ENCODE measurements at places on chromosomes 6 and 20.
A peak's percentile ranks its signal among the peaks of the same experiment; 100 is the strongest.

DNA sequence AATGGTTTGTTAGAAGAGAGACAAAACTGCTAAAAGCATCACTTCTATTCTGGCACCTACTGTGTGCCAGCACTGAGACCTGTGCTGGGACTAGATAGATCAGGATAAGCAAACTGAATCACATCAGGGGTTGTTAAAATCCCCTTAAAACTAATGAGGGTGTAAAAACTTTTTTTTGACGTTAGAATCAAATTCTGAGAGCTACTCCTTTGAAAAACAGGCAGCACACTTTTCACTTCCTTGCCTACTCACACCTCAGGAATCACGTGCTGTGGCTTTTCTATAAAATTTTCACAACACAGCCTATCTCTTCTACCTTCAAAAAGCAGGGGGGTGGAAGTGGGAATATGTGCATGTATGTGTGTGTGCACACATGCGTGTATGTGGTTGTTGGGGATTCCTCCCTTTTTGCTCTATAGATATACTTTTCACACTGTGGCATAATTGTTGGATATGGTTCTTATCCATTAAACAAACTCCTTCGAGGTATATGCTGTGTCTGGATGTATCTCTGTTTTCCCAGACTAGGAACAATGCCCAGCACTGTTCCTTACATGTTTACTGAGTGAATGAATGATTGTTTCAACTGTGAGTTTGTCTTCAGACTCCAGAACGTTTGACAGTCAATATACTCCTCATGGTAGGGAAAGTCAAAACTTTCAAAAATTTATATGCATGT is 105.4 kb downstream of the FYN start:
- no peak for DNase-seq

DNA sequence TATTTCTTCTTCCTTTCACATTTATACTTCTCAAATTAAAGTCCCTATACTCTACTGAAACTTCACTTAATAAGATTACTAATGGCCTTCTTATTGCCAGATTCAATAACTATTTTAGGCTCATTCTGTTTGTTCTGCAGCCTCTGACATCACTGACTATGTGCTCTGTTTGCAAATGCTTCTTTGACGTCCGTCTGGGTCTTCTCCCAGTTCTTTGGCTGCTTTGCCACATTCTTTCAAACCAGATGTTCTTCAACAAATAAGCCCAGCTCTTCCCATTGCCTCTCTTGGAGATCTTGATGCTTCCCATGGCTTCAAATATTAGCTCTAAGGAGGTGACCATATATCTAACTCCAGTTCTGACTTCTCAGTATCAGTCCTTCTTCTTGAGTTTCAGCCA is 117.4 kb downstream of the BTBD9 start:
- DNase-seq: peak; percentile 46

- no peak for DNase-seq
Observed at GRCh38 chr6:143374014-143374413, 76.5 kb downstream of the ADAT2 start.

DNA sequence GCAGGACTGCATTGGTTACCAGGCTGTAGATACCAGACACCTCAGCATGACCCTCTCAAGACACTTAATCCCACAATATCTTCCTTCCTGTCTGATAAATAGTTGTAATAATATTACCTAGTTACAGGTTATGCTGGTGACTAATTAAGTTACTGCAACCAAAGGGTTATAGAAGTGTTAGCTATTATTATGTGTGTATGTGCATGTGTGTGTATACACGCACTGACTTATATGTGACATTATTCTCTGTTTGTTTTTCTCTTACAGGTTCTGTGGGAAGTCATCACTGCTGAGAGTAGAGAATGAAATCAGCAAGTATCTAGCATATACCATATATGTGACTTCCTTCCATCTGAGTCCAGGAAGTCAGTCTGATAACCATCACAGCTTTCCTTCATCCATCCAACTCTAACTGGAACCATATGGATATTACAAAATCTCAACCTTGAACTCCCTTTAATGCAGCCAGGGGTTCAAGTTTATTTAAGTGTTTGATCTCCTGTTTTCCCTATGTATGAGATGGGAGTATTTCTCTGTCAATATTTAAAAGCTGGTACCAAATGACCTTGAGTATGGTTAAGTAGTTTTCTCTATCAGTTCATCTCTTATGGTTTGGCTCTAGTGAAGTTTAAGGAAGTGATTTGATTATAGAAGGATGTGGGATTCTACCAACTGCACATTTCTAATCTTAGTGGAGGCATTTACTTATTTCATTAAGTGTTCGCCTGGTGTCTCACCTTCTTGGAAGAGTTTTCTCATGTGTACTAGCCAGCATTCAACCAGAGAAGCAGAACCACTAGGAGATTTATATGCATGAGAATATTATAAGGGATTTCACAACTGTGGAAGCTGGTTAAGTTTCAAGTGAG is 313.2 kb downstream of the HIVEP2 start:
- DNase-seq: no peak

DNA sequence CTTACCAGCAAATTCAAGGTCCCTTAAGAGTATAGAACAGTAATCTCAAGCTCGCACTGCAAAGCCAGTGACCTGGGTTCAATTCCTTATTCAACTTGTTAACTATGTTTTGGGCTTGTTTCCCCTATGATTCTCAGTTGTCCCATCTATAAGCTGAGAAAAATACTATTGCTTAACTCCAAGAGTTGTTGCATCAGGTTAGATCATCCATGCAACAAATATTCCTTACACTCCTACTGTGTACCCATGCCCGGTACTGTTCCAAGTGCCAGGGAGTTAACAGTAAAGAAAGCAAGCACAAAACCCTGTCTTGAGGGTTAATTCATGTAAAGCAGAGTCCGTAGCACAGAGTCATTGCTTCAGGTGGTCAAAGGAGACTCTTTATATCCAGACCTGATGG is 247.3 kb downstream of the MAFB start:
- no peak for DNase-seq

DNA sequence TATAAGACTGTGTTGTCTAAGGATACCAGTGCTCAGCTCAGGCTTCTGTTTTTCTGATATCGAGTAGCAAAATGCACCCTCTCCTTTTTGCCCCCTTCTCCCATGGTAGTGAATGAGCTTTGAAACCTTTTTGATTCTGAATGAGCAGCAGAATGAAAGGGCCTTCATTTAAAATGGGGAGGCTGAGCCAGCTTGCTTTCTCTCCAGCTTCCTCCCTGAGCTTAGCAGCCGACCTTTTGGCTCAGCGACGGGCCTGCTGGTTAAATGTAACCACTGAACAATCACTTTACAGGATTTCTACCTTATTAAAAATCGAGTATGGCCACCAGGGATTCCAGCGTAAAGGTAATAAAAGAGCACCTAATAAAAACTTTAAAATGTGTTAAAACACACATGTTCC is 133.7 kb upstream of the SPACA1 start:
- DNase-seq: no peak

DNA sequence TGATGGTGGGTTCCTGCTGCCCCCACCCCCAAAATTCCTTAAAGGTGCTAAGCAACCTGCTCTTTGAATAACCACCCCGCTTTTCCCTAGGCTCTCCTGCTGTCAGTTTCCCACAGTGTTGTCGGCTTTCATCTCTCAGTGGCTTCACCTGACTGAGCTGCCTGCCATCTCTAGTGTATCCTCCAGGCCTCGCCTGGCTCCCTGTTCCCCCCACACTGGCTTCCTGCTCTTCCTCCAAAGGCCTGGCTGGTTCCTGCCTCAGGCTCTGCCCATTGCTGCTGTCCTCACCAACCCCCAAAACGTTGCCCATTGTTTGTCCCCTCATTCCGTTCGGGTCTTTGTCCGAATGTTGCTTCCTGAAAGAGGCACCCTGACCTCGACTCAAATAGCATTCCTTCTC is 93.8 kb upstream of the POPDC3 start:
- no peak for DNase-seq

- DNase-seq: no peak
Observed at GRCh38 chr6:29107758-29108157, at the start of gene OR2J3. OR2J3 (plus strand) TSS chr6:29108058; CDS start chr6:29111891, 3,833 bp downstream.

GRCh38 chr6:82492134-82492533 is 128.5 kb downstream of the TPBG start:
- DNase-seq: no peak

DNA sequence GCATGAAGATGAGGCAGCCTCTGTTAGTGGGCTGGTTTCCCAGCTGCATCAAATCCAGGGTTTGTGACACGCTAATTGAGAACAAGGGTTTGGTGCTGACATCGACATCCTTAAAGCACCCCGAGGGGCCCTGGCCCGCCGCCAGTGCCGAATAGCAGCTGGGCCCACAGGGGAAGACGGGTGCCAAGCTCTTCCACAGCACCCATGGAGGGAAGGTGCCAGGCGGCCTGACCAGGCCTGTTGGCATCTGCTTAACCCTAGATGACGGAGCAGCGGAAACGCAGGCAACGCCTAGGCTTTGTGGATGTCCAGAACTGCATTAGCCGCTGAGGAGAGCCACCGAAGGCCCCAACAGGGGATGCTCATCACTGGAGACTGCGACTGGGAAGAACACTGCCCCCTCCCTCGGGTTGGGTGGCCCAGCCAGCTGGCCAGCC is 16.0 kb downstream of the UQCC2 start:
- no peak for DNase-seq

- peak; percentile 65 for DNase-seq
Observed at GRCh38 chr6:92124200-92124651, 1295.1 kb downstream of the EPHA7 start.

GRCh38 chr6:152922706-152923105 is 60.1 kb downstream of the FBXO5 start:
- no peak for DNase-seq

GRCh38 chr6:52984247-52984646 is 10.8 kb downstream of the GSTA4 start:
- no peak for DNase-seq

GRCh38 chr20:48759631-48760245 is 68.1 kb downstream of the PREX1 start:
- no peak for DNase-seq

DNA sequence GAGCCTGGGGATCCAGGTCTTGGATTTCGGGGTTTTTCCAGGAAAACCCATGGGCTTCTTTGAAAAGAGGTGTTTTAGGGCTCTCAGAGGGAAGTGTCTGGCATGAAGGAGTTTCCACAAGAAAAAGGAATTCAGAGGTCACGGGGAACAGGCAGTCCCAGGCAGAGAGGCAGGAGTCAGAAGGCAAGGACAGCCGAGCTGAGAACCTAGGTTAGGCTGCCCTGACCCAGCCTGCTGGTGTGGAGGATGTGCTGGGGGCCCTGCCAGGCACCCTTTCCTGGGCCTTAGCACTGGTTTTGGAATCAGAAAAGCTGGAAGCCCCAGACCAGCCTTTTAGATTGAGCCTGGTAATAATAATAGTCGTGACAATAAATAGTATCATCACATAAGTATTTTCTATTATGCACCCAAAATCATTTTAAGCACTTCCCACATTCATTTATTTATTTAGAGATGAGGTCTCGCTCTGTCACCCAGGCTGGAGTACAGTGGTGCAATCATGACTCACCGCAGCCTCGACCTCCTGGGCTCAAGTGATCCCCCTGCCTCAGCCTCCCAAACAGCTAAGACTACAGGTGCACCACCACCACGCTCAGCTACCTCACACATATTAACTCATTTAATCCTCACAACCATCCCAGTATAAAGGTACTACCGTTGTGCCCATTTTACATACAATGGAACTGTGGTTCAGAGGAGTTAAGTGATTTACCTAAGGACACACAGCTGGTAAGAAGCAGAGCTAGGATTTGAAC is 19.9 kb downstream of the TGM2 start:
- no peak for DNase-seq

- DNase-seq: no peak
Observed at GRCh38 chr6:105536961-105537360, 134.1 kb upstream of the PREP start.

DNA sequence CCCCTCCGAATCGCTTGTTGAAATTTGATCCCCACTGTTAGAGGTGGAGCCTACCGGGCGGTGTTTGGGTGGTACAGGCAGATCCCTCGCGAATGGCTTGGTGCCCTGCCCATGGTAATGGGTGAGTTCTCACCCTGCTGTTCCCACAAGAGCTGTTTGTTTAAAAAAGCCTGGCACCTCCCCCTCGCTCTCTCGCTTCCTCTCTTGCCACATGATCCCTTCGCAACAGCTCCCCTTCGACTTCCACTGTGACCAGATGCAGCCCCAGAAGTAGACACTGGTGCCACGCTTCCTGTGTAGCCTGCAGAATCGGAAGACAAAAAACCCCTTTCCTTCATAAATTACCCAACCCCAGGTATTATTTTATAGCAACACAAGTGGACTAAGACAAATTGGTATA is 292.2 kb upstream of the QKI start:
- DNase-seq: no peak

Data from right lung (tissue), 10 donors.